ENCODE measurements at places on chromosomes 4 and X.

DNA sequence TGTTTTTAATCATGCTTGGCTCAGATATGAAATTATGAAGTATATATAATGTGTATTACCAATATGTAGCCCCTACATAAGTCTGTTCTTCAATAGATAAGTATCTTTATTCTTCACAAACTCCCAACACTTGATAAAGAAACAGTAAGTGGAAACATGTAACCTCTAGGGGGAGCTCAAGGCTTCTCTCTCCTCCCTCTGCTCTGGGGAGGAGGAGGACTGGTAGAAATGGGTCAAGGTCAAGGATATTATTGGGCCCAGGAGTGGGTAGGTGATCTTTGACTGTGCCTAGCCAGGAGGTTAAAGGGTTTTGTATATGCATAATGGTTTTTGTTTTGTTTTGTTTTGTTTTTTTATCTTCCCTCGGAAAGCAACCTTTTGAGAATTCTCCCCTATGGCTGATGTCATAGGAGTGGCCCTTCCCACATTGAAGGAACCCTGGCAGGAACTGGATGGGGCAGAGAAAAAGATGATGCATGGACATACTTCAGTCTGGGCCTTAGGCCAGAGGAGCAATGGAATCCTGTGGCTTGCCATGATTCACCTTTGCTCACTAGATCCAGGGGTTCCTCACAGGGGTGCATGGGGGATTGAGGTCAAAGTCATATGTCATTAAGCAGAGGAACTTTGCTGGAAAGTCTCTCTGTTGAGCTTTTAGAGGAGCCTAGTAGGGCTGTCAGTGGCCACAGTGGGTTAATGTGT, 460.3 kb downstream of the MID1IP1 start:
- no peak for DNase-seq

GRCh38 chr4:105551965-105552746, at the start of gene ARHGEF38:
TSS of gene ARHGEF38 (plus strand) at chr4:105552620. CDS start at chr4:105552766, 146 bp downstream.
- no peak for DNase-seq

GRCh38 chrX:50952406-50952805, 41.9 kb downstream of the BMP15 start:
- no peak for DNase-seq

- no peak for DNase-seq
Observed at GRCh38 chr4:11472535-11472934, 43.8 kb upstream of the HS3ST1 start.

GRCh38 chrX:47529548-47529947, 31.5 kb upstream of the ARAF start:
- no peak for DNase-seq

DNA sequence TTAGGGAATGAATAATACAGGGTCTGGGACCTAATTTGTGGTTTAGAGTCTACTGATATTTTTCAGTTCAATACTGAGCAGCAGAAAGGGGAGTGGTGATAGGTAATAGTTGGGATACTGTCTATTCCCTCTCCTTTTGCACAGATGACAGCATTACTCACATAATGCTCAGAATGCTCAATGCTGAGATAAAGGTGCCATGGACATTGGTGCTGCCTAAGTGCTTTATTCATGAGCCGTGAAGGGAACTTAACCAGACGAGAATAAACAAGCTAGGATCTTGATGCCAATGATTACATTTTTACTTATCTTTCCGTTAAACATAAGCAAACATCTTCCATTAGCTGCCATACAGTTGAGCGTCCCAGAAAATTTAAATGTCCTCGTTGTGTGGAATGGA, 75.6 kb downstream of the STK32B start:
- no peak for DNase-seq

DNA sequence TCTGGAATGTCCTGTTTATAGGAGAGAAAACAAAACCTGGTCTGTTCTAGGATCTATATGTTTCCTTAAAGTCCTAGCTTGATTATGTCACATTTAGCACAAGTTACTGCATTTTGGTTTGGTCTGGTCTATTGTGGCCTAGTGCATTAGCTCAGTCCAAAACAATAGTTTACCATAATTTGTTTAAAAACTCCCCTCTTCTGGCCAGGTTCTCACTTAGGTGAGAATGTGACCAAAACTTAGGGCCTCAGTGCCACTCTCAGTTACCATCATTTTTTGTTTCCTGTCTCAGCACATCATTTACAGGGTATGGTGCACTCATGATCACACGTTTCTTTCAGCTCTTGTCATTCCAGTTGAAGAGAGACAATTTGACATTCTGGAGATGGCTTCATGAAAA, 378.5 kb downstream of the KLHL4 start:
- DNase-seq: no peak

DNA sequence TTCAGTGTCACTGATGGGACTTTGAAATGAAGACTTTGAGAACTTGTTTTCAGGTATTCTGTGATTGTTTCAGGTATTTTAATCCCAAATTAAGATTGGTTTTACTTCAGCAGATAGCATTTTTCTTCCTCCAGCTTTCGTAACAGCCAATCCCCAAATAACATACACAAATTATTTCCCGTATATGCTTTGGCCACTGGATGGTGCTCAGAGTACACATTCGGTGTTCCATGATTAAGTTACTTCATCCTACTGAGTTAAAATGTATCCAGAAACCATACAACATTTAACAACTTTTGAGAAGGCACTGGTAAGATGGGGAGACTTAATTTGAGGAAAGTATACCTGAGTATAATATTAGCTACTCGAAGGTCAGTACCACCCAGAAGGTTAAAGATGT, 233.4 kb upstream of the FAM47A start:
- DNase-seq: no peak

DNA sequence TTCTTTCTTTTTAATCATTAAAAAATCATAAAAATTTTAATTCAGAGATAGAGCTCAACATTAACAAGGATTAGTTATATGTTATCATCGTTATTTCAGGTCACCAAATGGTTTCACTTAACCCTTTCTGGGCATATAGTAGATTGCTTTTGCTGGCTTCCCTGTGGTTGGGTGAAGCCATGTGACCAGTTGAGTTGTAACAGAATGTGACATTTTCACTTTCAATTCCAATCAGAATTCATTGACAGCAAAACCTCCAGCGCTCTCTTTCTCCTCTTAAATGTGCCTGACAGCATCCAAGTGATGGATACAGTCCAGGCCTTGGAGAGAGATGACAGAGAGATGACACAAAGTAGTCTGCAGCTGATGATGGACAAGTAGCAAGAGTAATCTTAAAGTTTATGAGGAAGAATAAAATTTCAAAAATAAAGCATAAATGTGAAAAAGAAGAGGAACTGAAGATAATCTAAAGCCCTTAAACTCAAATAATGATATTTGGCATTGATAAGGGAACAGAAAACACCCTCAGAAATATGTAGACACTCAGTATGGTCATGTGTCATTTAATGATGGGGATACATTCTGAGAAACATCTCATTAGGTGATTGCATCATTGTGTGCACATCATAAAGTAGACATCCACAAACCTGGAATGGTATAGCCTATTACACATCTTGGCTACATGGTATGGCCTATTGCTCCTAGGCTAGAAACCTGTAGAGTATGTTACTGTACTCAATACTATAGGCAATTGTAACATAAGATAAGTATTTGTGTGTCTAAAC, 92.3 kb upstream of the QRFPR start:
- DNase-seq: no peak

Measured in ovary (tissue), 10 donors.